Spinal cord (tissue), 10 donors: ENCODE measurements at places on chromosomes 2 and 18. TPM values are rescaled to one million over a fixed set of nuclear protein-coding genes. Genes with fewer than 3 reads are reported as not detected.

UGT1A8 gene
- not detected for polyA plus RNA-seq

TEX44 gene
- not detected for polyA plus RNA-seq

TUBB8B gene
- polyA plus RNA-seq: 0.65 TPM

VSNL1 gene
- 423 TPM for polyA plus RNA-seq

CNRIP1 gene
- polyA plus RNA-seq: 118 TPM

ATP6V1B1 gene
- 0.59 TPM for polyA plus RNA-seq

LIMS2 gene
- 135 TPM for polyA plus RNA-seq

DNA sequence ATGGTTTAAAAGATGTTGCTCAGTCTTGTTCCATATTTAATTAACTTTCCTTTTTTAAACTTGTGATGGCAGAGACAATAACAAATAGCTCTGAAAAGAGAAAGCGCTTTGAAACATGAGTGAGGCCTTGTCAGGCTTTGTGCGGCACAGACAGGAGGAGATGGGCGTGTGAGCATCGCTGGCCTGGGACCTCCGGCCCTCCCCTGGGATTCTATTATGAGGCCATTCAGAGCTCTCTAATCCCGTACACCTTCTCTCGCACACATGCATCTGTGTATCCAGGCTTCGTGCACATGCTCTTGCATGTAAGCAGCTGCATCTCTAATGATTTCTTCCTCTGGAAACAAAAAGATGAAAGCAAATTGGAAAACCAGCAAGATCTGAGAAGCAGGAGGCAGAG, 313.7 kb downstream of the ZNF521 start:
- no peak for DNase-seq

DNA sequence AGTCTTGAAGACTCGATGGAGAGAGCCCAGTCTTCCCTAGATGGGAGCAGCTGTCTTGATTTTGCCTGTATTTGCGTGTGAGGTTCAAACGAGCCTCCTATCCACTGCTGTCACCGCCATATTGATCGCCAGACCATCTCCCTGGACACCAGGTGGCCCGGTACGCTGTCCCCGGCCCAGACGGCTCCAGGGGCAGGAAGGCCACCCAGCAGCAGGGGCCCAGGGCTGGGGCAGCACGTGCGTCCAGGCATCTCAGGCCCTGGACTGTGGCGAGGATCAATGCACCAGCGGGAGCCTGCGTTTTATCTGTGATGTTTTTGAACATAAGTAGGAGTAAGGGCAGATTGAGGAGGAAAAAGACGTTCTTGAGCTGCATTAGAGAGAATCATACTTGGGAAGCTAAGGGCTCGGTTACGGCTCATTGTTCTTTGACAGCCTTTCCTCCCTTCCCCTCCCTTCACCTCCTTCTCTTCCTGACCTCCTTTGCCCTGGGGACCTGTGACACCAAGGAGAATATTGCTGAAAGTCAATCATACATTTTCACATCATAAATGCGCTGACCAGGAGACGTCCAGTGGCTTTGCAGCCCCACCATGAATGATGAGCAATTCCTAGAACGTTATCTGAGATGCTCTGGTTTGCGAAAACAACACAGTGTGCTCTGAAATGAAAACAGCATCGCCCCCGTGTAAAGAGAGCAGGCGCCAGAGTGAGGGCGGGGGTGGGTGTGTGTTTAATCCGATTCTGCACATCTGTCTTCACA, 711.2 kb upstream of the SALL3 start:
- DNase-seq: no peak

GRCh38 chr2:65937379-65938160, 497.4 kb upstream of the MEIS1 start:
- no peak for DNase-seq

- DNase-seq: no peak
Observed at GRCh38 chr2:201880579-201880978, 74.2 kb downstream of the CDK15 start.

DNA sequence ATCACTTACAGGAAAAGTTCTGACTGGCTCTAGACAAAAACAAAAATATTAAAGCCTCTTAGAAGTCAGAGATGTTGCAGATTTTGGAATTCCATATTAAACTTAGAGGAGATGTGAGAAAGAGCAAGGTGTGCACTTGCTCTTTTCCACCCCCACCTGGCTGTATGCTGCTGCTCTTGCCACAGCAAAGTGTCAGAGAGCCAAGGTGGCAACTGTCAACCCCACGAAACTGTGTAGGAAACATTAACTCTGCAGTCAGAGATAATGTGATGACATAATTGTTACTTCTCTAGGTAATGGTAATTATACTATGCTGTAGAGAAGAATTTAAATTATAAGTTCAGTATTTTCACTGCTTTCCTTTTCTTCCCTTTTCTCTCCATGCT, 25.4 kb downstream of the CD8A start:
- no peak for DNase-seq

GRCh38 chr2:102122115-102122514, 20.4 kb upstream of the IL1R1 start:
- no peak for DNase-seq

GRCh38 chr18:74234326-74235171, 57.2 kb downstream of the CYB5A start:
- peak; percentile 51 for DNase-seq

DNA sequence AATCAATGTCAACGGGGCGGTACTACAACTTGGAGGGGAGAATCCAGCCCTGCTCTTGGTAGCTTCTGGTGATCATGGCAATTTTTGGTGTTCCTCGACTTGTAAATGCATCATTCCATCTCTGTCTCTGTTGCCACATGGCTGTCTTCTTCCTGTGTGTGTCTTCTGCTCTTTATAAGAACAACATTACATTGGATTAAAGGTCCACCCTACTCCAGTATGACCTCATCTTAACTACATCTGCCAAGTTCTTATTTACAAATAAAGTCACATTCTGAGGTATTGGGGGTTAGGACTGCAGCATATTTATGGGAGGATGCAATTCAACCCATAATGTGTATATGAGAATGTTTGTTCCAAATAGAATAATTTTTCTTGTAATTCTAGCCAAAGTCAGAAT, 28.8 kb upstream of the FIGN start:
- no peak for DNase-seq

- no peak for DNase-seq
Observed at GRCh38 chr2:24586955-24587354, 95.9 kb downstream of the NCOA1 start.

- no peak for DNase-seq
Observed at GRCh38 chr2:39735648-39736047, 43.4 kb downstream of the THUMPD2 start.
